ENCODE measurements at places on chromosomes 11 and 22.

DNA sequence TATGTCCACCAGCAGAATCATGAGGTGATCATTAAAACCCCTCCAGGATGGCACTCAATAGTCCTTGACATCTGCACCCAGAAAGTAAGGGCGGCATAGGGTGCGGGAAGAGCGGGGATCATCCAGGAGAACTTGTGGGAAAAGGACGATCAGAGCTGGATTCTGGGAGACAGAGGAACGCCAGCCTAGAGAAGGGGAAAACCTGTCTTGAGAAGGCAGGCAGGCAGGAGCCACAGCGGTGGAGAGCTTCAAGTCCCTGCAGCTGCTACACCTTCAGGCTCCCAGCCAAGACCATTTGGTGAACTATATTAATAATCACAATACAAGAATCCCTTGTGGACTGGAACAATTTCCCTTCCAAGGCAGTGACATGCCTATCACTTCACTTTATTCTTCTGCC is 134.3 kb downstream of the BUD13 start:
- DNase-seq = no peak

DNA sequence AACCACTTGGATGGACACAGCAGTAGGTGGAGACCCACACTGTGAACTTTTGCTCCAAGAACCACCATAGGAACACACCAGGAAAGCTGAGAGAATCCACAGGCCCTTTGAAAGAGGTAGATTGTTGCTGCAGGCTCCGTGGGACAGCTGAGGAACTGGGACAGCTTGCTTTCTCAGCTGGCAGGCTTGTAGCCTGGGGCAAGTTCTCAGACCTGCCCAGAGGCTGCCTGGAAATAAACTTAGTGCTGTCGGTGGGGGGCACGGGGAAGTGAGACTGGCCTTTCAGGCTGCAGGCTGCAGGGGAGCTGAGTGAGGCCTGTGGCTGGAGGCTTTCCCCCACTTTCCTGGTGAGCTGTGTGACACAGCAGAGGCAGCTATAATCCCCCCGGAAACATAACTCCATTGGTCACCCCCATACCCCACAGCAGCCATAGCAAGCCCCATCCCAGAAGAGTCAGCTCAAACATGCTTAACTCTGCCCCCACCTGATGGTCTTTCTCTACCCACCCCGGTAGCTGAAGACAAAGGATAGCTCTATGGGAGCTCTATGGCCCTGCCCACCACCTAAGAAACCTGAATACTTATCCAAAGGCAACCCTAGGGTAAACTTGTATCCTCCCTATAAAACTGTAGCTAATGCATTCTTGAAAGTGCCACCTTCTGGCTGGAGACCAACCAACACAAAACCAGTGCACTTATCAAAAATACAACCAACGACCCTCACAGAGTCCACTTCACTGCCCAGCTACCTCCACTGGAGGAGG is 21.4 kb upstream of the ACRV1 start:
- no peak for DNase-seq

GRCh38 chr11:65221026-65221425 is 39.3 kb downstream of the CAPN1 start:
- DNase-seq = no peak

DNA sequence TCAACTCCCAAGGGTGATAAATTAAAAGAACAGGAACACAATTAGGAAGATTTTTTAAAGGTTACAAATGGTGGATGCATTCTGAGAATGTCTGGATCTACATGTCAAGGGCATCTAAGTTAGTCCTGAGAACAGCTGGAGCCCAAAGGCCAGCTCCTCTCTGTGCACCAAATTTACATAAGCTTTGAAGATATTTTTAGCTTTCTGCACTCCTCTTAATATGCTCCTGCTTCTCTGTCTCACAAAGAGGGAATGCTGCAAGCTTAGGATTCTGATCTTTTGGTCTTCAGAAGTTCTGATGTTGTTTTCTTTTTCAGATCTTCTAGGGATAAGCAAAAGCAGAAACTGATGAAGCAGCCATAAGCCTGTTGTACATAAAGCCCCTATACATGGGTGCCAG is 309.8 kb upstream of the NCAM1 start:
- DNase-seq = no peak

DNA sequence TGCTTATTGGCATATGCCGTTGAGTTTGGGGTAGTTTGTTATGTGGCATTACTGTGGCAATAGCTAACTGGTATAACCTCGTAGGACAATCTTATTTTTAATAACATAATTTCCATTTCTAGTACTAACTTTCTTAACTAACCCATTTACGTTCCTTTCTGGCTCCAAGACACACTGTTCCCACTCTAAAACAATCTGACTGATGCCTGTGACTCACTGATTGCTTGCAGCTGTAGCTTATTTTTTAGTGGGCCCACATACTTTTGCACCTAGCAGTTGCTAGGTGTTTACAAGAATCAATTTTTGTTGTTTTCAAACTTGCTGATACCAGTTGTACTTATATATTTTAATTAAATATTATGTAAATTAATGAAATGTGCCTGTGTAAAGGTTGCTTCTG is 52.2 kb downstream of the FAT3 start:
- no peak for DNase-seq

Measured in NCI-H2081 (cell line).